HT1080 (cell line): ENCODE measurements at places on chromosomes 2 and 18. TPM values are rescaled to one million over a fixed set of nuclear protein-coding genes. Genes with fewer than 3 reads are reported as not detected.

The TRABD2A gene
- 22.7 and 30.4 TPM in 2 replicates for total RNA-seq

The TRIM43B gene
- not detected in 2 replicates for total RNA-seq

The CRYGC gene
- total RNA-seq, result 0.17 TPM in 1 of 2 replicates, not detected in the other

The SCN7A gene
- not detected in 2 replicates for total RNA-seq

The LYPD1 gene
- total RNA-seq, result 45.0 and 51.6 TPM in 2 replicates

The GPAT2 gene
- not detected in 2 replicates for total RNA-seq

The THUMPD2 gene
- total RNA-seq, result 5.5 and 7.8 TPM in 2 replicates

The TRIM43 gene
- total RNA-seq, result not detected in 2 replicates

The KIAA1328 gene
- 1.2 and 1.4 TPM in 2 replicates for total RNA-seq

The CYB5A gene
- total RNA-seq, result 24.2 and 37.6 TPM in 2 replicates

The ADD2 gene
- total RNA-seq, result 39.3 and 79.9 TPM in 2 replicates

The FEV gene
- not detected in 2 replicates for total RNA-seq

The CPO gene
- 0.10 TPM in 1 of 2 replicates, not detected in the other for total RNA-seq

The ACMSD gene
- not detected in 2 replicates for total RNA-seq

The SPHKAP gene
- not detected in 2 replicates for total RNA-seq

The PIEZO2 gene
- total RNA-seq, result 0.10 and 0.82 TPM in 2 replicates

The DUSP19 gene
- total RNA-seq, result 1.2 and 3.2 TPM in 2 replicates

The CCDC150 gene
- total RNA-seq, result 7.5 and 8.4 TPM in 2 replicates

The DBI gene
- 142 and 172 TPM in 2 replicates for total RNA-seq

The TANK gene
- total RNA-seq, result 32.8 and 37.1 TPM in 2 replicates

The PID1 gene
- total RNA-seq, result 4.4 and 4.6 TPM in 2 replicates

The HRH4 gene
- total RNA-seq, result not detected in 2 replicates

The BCL11A gene
- total RNA-seq, result 9.8 and 15.6 TPM in 2 replicates

The HNRNPA3 gene
- 38.1 and 44.1 TPM in 2 replicates for total RNA-seq
